ENCODE measurements at places on chromosomes 5 and 9.

GRCh38 chr5:389891-390622 lies 52.9 kb upstream of the EXOC3 start:
- no peak for DNase-seq

GRCh38 chr5:108232805-108233204 lies 149.1 kb downstream of the FBXL17 start:
- no peak for DNase-seq

- no peak for DNase-seq
These were observed 1722.1 kb downstream of the MAT2B start for GRCh38 chr5:165227515-165227914.

- no peak for DNase-seq
These were observed 2.9 kb downstream of the SMAD5 start for GRCh38 chr5:136135536-136135935.

All from stimulated activated CD4-positive, alpha-beta T cell treated with anti-CD3 and anti-CD28 coated beads, Interleukin-4, amount 100 ng/mL, for 24 hours (primary cell).